ENCODE measurements at places on chromosomes 6 and 20. TPM values are rescaled to one million over a fixed set of nuclear protein-coding genes. Genes with fewer than 3 reads are reported as not detected.

SPATS1 gene
- total RNA-seq = not detected

OR12D3 gene
- not detected for total RNA-seq

MGME1 gene
- total RNA-seq = 11.2 TPM

TGM3 gene
- total RNA-seq = not detected

ENPP1 gene
- 0.31 TPM for total RNA-seq

OPRM1 gene
- total RNA-seq = not detected

GDAP1L1 gene
- total RNA-seq = not detected

REPS1 gene
- 23.6 TPM for total RNA-seq

RHAG gene
- total RNA-seq = not detected

RAMACL gene
- 1.8 TPM for total RNA-seq

EEF1A2 gene
- 27.1 TPM for total RNA-seq

SLC16A10 gene
- not detected for total RNA-seq

C4A gene
- total RNA-seq = 1.5 TPM

PNLDC1 gene
- 1.3 TPM for total RNA-seq

C20orf141 gene
- total RNA-seq = not detected

TBX18 gene
- total RNA-seq = 31.0 TPM

TAGAP gene
- not detected for total RNA-seq

SOX18 gene
- total RNA-seq = 43.9 TPM

DEFB124 gene
- not detected for total RNA-seq

TFAP2A gene
- total RNA-seq = not detected

ANKRD60 gene
- not detected for total RNA-seq

RPL7L1 gene
- 74.3 TPM for total RNA-seq

TAPBP gene
- 67.3 TPM for total RNA-seq

PDSS2 gene
- total RNA-seq = 4.2 TPM

PRPH2 gene
- total RNA-seq = 0.49 TPM

MUC22 gene
- total RNA-seq = not detected

CCDC28A gene
- 16.2 TPM for total RNA-seq

SMPD2 gene
- total RNA-seq = 7.1 TPM
